Activated T-cell treated with anti-CD3 and anti-CD28 coated beads, Interleukin-2, amount 50 U/mL, for 72 hours (primary cell): ENCODE measurements at places on chromosomes 12 and 14. TPM values are rescaled to one million over a fixed set of nuclear protein-coding genes. Genes with fewer than 3 reads are reported as not detected.

GRCh38 chr12:62214846-62215245 lies 45.4 kb upstream of the USP15 start:
- DNase-seq: no peak

GRCh38 chr14:94244182-94244581 lies 48.9 kb downstream of the SERPINA10 start:
- no peak for DNase-seq

GRCh38 chr12:49792976-49793580 lies 35.1 kb downstream of the NCKAP5L start:
- no peak for DNase-seq

GRCh38 chr12:2244013-2244861 lies 191.4 kb downstream of the CACNA1C start:
- DNase-seq: no peak

DNA sequence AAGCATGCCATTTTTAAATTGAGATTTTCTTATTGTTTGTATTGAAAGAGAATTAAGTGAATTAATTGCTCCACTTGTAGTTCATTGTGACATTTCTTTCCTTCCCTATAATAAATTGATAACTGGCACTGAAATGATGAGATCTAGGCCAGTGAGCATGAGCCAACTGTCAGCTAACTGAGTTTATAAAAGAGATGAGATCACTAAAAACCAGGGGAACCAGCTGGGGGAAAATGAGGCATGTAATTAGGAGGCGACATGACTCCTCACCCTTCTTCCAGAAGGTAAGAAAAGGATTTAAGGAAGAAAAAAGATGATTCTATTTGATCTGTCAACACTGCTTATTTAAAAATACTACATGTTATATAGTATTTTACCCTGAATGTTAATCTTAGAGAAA lies 104.5 kb upstream of the DNM1L start:
- DNase-seq: no peak

DNA sequence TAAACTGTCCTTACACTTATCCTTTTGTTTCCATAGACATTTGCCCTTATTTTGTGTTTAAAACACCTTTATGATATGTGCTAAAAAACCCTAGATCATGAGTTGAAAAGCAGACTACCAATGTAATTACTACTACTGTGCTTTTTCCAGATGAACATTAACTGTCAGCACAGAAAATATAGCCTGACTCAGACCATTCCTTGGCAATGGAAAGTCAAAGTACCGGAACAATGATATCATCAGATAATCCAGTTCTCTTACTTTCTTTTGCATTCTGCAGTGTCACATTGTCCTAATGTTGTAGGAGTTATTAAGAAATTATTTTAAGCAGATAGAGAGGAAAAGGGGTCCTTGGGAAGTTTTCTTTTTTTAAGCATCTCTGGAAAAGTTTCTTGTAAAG lies 1189.0 kb upstream of the FLRT2 start:
- DNase-seq: no peak

GRCh38 chr12:91379051-91379775 lies 196.6 kb upstream of the DCN start:
- DNase-seq: no peak

- no peak for DNase-seq
These were observed 212.9 kb downstream of the PAX9 start for GRCh38 chr14:36874396-36875138.

- DNase-seq: no peak
These were observed 3.6 kb upstream of the RAD51AP1 start for GRCh38 chr12:4535092-4535491.

GRCh38 chr12:7479771-7480170 lies 23.8 kb downstream of the CD163 start:
- no peak for DNase-seq

DNA sequence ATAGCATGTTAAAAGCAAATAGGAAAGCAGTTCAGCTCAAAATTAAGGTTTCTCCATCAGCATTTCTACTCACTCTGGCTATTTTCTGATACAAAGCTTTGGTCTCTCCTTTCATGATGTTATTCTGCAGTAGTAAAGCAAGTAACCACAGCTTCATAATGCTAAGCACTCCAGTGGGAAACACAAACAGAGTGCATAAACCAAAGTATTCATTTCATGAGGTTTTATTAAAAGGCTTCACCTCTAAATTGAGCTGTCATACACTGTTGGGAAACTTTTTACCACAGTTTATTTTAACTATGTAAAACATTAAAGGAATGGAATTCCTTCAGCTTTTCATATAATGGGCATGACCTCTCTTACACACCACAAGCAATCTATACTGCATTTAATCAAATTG lies 157.9 kb upstream of the LMO3 start:
- DNase-seq: no peak

DNA sequence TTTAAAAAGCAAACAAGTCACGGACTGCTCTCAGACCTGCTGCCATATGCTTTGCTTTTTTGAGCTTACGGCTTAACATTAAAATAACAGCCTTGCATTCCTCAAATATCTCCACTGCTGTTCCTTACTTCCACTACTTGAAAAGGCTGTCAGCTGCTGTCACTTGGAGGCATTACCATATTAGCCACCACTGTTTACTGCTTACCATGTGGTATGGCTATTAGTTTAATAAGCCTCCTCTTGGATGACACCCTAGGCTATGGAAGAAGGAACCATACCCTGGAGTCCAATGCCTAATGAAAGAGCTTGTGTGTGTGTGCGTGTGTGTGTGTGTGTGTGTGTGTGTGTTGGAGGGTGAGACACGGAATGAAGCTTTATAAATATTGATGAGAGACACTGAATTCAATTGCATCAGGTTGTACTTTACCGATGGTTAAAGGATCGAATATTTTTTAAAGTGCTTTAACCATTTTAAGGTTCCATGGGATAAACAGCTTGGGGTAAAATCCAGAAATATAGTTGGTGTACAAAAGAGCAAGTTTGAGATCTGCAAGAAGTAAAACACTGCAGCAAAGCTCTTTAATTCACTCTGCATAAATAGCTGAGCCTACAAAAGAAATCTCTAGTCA lies 174.5 kb downstream of the TTC7B start:
- no peak for DNase-seq

DNA sequence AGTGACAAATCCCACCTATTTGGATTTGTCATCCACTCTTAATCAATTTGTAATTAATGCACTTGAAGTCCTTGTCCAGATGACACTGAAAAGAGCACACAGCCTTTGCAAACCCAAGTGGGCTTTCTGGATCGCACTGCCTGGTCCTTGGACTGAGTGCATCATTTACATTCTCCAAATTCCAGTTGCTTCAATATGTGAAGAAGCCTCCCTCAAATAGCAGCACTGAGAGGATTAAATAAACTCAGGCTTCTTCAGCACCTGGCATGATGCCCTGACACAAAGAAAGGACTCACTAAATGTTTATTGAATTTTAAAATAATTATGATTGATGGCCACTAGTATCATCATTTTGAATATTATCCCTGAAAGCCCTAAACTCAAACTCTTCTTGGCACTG lies 496.5 kb downstream of the VRK1 start:
- no peak for DNase-seq

DNA sequence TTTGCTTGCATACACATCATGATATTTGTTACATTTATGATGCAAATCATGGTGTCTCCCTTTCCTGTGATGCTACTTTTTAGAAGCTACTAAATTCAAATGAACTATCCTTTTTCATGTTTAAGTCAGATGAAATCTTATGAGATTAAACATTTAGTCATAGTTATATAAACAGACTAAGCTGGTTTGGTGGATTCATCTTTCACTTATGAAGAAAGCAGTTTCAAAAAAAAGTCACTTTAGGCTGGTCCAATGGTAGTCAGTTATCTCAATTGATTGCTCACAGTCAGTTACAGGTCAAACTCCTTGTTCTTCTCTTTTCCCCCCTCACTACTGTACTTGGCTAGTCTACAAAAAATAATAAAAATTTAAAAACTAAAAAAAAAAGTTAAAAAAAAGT lies 19.7 kb downstream of the SYCP3 start:
- DNase-seq: no peak

DNA sequence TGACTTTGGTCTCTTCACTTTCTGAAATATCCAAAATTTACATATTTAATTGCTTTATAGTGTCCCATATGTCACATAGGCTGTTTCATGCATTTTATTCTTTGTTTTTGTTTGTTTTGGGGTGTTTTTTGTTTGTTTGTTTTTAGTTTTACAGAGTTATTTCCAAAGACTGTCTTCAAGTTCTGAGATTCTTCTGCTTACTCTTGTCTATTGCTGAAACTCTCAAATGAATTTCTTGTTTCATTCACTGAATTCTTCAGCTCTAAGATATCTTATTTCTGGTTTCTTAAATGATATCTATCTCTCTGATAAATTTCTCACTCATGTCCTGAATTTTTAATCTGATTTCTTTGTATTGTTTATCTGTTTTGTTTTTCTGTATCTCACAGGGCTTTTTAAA lies 412.0 kb upstream of the ATP2B1 start:
- DNase-seq: no peak

- DNase-seq: no peak
These were observed 1.8 kb downstream of the B3GNT4 start for GRCh38 chr12:122205053-122205925.

BATF gene
- total RNA-seq: 171 TPM

SSPN gene
- not detected for total RNA-seq

KRT77 gene
- not detected for total RNA-seq

KRT79 gene
- total RNA-seq: 0.19 TPM
